ENCODE measurements at places on chromosomes 4 and X.

DNA sequence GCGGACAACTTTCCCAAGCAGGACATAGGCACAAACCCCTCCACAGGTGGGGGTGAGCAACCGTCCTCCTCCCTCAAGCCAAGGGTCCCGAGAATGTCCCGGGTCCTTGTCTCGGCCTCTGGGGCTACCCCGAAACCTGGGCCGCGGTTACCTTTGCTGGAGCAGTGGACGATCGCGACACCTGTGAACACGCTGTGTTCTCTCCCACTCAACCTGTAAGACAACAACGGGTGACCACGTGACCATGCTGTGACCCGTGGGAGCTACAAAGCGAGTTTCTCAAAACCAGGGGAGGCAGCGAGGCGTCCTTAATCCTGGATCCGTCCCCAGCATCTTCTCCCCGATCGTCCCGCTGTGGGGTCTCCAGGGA is 17.9 kb downstream of the ASMTL start:
- no peak for DNase-seq

DNA sequence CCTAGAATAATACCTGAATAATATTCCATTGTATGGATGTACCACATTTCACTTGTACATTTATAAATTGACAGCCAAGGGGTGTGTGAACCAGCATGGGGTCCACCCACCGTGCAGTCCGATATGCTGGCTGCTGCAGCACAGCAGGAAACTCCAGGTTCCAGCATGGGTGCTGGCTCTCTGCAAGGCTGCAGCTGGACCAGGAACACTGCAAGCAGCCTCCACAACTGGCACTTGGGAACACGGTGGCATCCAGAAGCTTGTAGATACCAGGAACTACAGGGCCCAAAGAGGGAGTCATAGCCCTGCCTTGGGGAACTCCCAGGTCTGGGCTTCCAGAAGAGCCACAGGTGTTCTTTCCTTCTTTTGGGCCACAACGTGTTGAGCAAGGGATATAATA is 91.2 kb downstream of the NXF2 start:
- DNase-seq: no peak

- no peak for DNase-seq
Measured at GRCh38 chrX:17559728-17560379, 177.4 kb upstream of the SCML1 start.

DNA sequence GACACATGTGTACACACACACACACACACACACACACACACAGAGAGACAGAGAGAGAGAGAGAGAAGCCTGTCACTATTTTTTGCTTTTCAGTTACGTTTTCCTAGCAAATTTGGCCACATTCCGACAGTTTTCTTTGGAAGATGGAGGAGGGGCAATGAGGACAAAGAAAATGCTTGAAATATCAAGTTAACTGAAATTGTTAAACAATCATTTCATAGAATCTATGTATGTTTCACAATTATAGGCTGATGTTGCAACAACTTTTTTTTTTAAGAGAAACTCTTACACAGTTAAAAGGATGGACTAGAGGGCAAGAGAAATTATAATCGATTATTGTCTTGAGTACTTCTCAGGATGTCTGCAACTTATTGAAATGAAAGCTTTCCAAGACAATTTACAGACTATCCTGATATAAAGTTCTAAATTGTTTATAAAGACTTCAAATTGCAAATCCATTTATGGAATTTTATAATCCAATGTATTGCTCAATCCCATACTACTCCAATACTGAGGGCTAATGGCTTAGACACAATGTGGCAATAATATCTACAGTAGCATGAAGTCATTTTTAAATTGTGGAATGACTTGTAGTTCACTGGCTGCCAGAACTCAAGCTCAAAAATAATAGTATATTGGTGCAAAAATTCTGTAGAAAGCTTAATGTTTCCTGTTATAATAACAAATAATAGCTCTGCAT is 647.0 kb upstream of the PCDH7 start:
- no peak for DNase-seq

- DNase-seq: no peak
Measured at GRCh38 chr4:3392321-3392720, 49.4 kb upstream of the HGFAC start.

DNA sequence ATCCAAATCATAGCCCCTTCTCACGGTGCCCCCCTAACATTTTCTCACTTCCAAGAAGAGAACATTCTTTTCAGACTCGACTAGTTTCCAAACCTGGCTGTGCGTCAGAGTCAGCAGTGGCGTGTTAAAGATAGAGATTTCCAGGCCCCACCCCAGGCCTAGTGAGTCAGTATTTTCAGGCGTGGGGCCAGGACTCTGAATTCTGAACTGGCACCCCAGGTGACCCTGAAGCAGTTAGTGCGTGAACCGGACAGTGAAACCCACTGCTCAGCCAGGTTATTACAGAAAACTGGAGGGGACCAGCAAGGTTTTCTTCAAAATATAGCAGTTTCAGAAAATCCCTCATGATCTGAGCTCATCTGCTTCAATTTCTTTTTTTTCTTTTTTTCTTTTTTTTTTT is 35.0 kb upstream of the BCOR start:
- DNase-seq: no peak
